T-helper 17 cell (primary cell): ENCODE measurements at places on chromosomes 3 and 15.

DNA sequence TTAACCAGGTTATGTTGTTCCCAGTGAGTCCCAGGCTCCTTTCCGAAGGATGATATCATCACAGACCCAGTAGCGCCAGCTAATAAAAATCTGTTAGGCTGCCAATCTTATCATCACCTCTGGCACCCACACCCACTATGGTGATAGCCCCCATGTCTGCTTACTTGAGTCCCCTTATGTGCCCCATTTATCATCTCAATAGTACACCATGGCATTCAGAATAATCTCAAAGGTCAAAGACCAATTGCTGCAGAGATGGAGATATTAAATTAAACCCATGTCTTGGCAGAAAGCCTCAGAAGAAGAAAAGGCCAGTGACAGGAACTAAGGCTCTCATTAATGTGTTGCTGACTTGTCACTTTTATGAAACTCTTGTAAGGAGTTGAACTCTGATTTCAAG, 32.8 kb downstream of the CPNE4 start:
- DNase-seq, result no peak

DNA sequence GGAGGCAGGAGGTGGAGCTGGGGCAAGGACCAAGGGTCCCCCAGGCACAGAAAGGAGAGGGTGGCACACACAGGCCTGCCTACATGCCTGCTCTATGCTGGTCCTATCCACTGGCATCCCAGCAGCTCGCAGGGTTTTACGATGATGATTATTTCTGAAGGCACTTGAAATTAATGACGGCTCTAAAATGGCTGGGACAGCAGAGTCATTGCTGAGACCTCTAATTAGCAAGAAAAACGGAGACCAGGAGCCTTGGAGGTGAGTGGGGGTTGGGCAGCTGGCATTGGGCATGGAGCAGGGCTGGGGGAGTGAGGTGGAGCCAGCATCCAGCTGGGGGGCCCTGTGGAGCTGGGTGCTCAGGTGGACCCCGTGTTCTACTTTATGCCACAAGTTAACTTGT, 3.5 kb upstream of the LINGO1 start:
- no peak for DNase-seq

GRCh38 chr15:84764989-84765388, 16.6 kb downstream of the ZNF592 start:
- no peak for DNase-seq

DNA sequence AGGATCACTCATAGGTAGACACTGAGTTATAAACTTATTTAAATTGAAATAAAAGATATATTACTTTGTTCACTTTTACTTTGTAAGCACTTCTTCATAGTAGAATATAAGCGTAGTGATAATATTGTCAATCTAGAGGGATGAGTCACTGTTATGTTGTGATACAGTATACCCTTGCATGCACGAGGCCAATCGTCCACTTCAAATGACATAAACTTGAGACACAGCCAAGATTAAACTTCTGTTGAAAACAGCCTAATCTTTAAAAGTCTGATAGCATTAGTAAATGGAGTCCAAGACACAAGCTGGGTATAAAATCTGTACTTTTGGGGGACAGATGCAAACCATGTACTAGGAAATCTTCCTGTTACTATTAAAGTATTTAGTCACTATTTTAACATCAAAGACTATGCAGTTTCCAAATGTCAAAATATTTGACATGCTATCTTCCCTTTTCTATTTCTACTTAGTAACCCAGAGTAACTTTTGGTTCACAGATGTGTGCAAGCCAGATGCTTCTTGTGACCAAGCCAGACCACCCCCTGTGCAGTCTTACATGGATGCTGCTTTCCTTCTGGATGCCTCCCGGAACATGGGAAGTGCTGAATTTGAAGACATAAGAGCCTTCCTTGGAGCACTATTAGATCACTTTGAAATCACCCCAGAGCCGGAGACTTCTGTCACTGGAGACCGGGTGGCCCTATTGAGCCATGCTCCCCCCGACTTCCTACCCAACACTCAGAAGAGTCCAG, 85.3 kb downstream of the PIK3R4 start:
- no peak for DNase-seq

DNA sequence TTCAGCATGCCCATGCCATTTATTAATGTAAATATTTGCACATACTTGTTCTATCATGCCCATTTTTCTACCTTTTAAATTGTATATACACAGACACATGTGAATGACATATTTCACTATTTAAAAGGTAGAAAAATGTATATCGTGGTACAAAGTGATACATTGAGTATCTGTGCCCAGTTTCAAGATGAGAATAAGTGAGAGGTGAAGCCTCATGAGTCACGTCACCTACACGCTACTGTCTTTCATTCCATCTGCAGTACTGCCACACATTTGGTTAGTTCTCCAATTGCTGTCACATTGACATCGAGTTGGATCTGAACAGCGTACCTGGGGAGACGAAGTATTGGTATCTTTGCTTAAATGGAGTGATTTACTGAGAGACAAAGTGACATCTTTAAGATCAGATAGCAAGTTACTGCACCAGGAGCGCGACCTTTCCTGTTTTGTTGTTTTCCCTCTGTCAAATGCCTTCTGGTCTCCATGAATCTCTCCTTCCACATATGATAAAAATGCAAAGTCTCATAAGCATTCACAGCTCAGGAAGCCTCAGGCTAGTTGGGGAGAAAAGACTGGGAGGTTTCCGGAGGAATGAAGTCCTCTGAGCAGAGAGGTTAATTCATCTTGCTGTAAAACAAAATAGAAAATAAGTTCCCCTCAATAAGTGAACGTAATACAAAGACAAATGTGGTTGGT, 12.0 kb downstream of the GREM1 start:
- DNase-seq, result no peak

GRCh38 chr3:39343760-39344159, 14.3 kb downstream of the CCR8 start:
- no peak for DNase-seq

- DNase-seq, result no peak
These were observed 49.3 kb downstream of the HHLA2 start for GRCh38 chr3:108345492-108346205.

- DNase-seq, result no peak
These were observed 29.2 kb downstream of the IDH2 start for GRCh38 chr15:90072978-90073640.

DNA sequence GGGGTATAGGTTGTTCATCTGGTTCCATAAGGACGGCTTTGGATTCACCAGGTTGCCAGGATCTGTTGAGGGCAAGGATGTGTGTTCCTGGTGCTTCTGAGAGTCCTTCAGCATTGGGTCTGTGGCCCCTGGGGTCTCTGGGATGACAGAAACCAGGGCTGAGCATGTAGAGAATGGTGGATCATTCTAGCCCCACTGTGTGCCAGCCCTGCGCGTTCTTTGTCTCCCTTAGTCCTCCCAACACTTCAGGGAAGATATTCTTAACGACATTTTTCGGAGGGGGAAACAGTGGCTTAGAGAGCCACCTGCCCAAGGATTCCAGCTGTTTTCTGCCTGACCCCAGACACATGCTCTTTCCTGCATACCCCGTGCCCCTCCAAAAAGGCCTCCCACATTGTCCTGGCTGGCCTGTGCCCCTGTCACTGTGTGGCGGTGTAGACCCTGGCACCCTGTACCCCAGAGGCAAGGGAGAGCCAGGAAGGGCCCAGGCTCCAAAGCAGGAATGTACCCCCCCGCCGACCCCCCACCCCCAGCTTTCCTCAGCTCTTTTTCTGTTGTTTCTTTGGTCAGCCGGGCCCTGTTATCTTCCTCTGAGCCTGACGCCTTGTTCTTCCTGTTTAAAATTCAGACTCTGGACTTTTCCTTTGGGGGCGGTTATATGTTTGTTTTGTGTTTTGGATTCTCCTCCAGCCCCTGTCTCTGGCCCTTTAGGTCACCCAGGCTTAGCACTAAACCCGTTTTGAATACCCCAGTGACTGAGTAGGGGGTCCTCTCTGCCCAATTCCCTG, 57.8 kb upstream of the SMAD6 start:
- no peak for DNase-seq

GRCh38 chr15:91465086-91465485, 365.0 kb downstream of the SV2B start:
- no peak for DNase-seq

GRCh38 chr15:68572309-68572708, 6.5 kb upstream of the CORO2B start:
- no peak for DNase-seq
